ENCODE measurements at places on chromosomes 12 and 14.

DNA sequence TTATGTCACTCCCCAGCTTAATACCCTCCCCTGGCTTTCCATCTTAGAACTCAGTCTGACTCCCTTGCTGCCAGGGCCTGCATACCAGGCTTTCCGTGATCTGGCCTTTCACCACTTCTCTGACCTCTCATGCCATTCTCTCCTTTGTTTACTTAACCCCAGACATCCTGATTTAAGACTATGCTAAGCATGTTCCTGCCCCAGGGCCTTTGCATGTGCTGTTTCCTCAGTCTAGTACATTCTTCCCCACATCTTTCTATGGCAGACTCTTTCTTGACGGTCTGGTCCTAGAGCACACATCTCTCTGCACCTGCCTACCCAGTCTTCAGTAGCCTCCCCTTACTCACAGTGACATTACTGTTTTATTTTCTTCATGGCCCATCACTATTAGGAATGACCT lies 42.2 kb downstream of the PLXNC1 start:
- DNase-seq, result no peak

- DNase-seq, result no peak
Measured at GRCh38 chr12:58540480-58541299, 379.6 kb downstream of the LRIG3 start.

- DNase-seq, result no peak
Measured at GRCh38 chr12:4379405-4379804, at the start of gene FGF23. Gene FGF23, minus strand, starts transcription at chr12:4379712. Its CDS starts 130 bp downstream, at chr12:4379582.

- peak; percentile 32 for DNase-seq
Measured at GRCh38 chr14:65620195-65620594, 207.7 kb downstream of the FUT8 start.

DNA sequence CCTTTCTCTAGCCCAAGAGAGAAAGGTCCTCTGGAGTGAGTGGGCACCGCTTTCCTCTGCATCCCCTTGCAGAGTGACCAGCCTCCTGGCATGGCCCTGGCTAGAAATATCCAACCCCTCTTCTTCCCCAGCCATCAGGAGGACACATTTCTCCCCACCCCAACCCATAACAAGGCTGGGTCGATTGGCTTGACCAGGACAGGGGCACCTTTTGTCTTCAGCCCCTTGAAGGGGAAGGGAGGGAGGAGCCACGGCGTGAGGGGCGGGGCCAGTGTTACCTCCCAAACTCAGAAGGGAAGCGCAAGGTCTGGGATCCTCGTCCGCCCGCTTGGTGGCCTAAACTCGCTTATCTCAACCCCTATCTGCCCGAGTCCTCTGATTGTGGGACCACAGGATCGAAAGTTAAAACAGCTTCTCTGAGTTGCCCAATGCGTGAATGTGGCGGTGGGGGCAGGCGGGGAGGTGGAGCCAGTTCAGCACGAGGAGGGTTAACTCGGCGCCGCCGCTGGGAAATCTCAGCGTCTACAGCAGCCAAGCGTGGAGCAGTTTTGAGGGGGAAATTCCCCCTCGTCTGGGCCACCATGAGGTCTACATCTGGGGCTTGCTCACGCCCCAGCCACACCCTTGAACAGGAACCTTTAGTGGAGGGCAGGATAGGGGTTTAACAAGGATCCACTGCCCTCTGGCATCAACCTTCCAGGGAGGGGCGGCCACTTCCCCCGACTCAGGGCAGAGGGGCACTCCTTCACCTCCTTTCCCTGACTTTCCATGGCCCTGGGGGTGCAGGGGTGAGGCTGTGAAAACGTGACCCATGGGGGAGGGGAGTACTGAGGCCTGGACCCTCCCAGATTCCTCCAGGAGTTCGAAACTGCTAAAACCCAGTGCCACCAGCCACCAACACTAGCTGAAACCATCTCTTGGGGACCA lies 795 bp downstream of the STAT6 start:
- DNase-seq, result no peak
